Muscle of leg (tissue), 16 donors: ENCODE measurements at places on chromosomes 6 and 20. TPM values are rescaled to one million over a fixed set of nuclear protein-coding genes. Genes with fewer than 3 reads are reported as not detected.

GRCh38 chr20:18705490-18705889 is 108.1 kb upstream of the SCP2D1 start:
- no peak for DNase-seq

DNA sequence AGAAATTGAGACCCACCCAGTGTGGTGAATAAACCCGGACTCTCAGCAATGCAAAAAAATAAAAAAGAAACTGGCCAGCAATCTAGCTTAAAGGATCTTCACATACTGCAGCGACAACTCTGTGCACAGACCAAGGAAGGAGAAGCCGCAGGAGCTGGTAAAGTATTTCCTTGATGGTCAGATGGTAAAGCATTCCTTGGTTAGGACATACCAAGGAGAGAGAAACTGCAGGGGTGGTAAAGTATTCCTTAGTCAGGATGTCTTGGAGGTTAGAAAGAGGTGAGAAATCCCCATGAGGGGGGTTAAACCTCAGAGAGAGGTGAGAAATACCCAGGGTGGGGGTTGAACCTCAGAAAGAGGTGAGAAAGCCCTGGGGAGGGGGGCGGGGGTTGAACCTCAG is 86.8 kb downstream of the PLG start:
- no peak for DNase-seq

- peak; percentile 20 for DNase-seq
Observed at GRCh38 chr20:56831795-56832194, 202.7 kb downstream of the TFAP2C start.

DNA sequence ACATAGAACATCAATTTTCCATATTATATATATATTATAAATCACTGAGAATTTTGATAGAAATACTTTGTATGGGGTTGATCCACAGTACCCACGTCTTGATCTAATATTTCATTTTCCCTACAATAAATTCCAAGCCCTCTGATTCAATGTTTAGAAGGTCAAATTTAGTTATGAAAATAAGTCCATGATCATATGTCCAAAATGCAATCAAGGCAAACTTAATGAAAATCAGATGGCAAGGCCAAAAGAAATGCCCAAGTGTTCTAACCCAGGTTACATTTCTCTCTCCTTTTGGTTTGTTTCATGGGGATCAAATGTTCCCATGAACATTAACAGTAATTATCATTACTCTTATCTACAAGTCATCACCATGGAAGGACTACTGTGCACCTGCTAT is 203.8 kb downstream of the KIF16B start:
- no peak for DNase-seq

- DNase-seq: peak; percentile 21
Observed at GRCh38 chr6:41298785-41299502, 12.5 kb upstream of the TREM1 start.

GRCh38 chr6:39357998-39358686 is 35.6 kb upstream of the KCNK16 start:
- DNase-seq: peak; percentile 91

DNA sequence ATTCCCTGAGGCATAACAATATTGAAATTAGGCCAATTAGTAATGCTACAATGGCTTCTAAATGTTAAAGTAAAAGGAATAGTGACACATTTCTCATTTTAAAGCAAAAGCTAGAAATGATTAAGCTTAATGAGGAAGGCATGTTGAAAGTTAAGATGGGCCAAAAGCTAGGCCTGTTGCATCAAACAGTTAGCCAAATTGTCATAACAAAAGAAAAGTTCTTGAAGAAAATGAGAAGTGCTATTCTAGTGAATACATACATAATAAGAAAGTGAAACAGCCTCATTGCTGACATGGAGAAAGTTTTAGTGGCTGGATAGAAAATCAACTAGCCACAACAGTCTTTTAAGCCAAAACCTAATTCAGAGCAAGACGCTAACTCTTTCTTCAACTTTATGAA is 12.9 kb downstream of the OR2A4 start:
- peak; percentile 10 for DNase-seq

DNA sequence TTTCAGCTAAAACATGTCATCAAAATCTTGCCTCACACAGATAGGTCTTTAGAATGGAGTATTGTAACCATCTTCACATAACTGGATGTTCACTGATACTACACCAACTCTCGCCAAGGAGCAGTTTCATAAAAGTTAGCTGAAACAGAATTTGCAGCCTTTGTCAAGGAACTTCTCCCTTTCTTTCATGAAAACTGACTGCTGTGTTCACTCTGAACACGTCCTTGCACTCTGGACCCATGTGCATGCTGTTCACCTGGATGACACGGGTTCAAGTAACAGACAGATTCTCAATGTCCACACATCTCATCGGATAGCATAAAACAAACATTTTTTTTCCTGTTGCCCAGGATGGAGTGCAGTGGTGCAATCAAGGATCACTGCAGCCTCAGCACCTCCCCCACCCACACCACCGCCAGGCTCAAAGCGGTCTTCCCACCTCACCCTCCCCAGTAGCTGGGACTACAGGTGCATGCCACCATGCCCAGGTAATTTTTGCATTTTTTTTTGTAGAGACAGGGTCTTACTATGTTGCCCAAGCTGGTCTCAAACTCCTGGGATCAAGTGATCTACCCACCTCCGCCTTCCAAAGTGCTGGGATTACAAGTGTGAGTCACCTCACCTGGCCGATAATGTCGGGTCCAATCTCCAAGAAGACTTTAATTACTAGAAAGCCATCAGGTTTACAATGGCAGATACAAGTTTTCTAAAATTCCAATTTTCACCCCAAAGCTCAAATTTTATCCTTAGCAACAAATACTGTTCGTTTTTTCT is 9.4 kb downstream of the DIDO1 start:
- DNase-seq: no peak

DNA sequence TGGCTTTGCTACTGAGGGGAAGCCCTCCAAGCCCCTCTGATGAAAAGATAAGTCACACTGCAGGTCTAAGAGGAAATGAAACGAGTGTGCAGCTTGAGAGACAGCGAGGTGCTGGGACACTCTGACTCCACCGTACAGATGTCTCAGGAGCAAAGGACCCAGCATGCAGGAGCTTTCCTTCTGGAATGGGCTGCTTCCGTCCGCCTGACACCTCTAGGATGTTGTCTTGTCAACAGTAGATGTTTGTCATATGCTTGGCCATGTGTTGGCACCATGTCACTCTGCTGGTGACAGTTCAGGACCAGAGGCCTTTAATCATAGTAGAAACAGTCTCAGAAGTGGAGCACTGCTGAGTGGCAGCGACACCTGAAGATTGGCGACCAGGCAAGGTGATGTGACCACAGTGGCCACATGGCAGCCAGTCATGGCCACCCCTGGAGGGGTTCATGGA is 46.7 kb downstream of the SLC24A3 start:
- peak; percentile 22 for DNase-seq

- no peak for DNase-seq
Observed at GRCh38 chr20:13284830-13285229, 63.8 kb downstream of the ISM1 start.

GRCh38 chr6:140319209-140319608 is 944.8 kb upstream of the CITED2 start:
- DNase-seq: peak; percentile 57

DNA sequence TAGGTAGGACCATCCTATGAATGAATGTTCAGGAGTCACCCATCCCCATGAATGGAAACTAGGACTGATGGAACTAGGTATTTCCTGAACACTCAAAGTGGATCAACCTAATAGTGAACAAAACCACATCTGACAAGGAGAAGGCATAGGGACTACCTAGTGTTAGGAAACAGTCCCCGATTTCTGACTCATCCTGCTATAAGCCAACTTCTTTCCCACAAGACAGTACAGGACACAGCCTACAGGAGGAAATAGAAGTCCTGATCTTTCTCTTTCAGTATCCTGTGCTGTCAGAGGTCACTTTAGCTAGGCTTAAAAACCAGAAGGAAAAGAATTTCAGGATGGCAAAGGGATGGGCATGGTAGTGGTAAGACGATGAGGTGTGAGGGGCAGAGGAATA is 19.5 kb upstream of the GMDS start:
- no peak for DNase-seq

GRCh38 chr20:4159765-4160490 is 144.6 kb upstream of the RNF24 start:
- no peak for DNase-seq

- DNase-seq: no peak
Observed at GRCh38 chr6:144655376-144655775, 370.2 kb downstream of the UTRN start.

- DNase-seq: no peak
Observed at GRCh38 chr20:47278907-47279348, 77.6 kb downstream of the ZMYND8 start.

DNA sequence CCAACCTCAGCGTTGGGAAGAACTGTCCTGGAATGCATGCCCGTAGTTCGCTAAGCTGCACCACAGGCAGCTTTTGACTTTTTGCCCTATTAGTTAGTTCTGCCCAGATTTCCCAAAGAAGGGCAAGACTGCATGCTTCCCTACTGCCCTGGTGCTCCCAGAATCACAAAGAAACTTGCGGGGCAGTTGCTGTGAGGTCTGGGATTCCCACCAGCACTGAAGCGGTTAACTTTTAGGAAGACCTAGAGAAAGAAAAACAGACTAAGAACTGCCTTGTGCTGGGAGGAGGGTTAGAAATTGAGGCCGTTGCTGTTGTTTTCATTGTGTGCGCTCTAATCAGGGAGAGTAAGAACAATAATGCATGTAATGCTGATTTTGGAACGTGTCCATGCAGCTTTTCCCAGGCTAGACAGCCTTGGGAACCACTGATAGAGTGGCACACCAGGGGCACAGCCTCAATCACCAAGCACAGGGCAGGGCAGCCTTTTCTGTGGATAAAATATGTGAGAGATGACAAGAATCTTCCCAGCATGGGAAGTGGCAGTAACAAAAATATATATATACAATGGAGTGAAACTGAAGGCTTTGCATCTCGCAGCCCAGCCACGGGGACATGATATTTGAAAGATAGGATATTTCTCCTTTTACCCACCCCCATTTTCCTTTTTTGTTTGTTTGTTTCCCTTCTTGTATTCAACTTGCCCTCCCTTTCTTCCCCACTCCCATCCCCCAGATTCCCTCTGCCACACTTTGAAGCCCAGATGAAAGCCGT is 137.7 kb upstream of the HEY2 start:
- peak; percentile 76 for DNase-seq

DNA sequence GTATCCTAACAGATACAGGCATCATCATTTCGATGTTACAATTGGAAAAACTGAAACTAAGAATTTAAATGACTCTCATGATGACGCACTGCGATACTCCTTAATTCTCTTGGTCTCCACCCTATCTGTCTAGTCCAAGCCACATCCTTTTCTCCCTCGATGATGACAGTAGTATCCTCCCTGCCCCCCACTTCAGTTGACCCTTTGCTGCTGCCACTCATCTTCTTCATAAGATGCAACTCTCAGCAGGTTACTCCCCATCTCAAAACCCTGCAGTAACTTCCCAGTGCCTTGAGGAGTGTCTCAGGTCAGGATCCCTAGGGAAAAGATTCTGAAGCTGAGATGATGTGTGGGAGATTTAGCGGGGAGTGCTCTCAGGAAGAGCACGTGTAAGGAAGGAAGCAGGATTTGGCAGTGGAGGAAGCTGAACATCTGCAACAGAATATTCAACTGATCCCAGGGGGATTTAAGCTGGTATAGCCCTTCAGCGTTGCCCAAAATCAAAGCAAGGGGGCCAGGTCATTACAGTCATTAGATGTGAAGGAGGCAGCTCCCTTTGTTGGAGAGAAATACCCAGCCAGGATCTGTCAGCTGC is 16.1 kb downstream of the JPH2 start:
- no peak for DNase-seq

GRCh38 chr20:32316667-32317066 is 39.2 kb downstream of the KIF3B start:
- no peak for DNase-seq

- no peak for DNase-seq
Observed at GRCh38 chr20:48620154-48620506, 207.7 kb downstream of the PREX1 start.

DNA sequence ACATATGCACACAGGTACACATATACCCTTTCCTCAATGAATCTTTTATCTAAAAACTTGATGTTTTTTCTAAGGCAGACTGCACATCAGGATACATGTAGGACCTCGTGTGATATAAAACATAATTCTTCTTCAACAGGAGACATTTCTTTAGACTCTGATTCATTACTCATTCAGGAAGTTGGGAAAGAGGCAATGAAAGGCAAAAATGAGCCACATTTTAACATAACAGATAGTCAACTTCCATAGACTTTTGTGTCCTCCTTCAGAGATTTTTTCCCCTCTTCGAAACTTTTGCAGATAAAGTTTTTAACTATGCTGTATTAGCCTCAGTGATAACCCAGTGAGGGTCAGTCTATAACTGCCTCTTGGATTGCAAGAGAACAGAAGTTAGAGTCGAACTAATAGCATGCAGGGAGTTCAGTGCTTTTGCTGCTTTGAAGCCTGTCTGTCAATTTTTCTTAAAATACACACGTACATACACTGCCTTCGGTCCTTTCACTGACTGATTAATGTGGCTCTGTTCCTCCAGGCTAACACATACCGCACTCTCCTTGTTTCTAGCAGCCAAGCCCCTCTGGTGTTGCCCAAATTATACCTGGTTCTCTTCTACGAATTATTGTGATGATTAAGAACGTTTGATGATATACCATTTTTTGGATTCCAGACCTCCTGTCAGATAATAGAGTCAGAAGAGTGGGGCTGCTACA is 562.5 kb upstream of the MAP3K7 start:
- no peak for DNase-seq

- peak; percentile 55 for DNase-seq
Observed at GRCh38 chr6:33144373-33144772, 47.9 kb downstream of the COL11A2 start.

DNA sequence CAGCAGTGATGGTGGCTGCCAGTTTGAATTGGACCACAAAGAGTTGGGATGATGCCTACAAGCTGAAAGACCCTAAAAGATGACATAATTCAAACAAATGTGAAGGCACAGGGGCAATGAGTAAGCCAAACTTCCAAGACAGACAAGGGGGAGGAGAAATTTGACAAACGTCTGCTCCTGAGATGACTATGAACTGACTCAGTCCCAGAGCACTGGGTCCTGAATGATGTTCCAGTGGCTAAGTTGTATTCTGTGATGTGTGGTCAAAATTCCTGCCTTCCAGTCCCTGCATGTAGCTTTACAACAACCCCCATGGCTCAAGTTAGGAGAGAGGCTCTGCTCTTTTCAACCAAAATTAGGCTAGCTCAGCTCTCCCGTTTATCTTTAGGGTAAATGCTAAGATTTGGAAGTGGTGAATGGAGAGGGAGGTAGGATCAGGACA is 86.1 kb upstream of the SIRPA start:
- no peak for DNase-seq

GRCh38 chr20:60486315-60486714 is 528.1 kb downstream of the CDH26 start:
- DNase-seq: no peak

- DNase-seq: peak; percentile 71
Observed at GRCh38 chr20:58213121-58213520, 15.3 kb downstream of the ANKRD60 start.

GRCh38 chr20:61629602-61630390 is 377.7 kb downstream of the CDH4 start:
- peak; percentile 46 for DNase-seq

Gene CHRNA4
- total RNA-seq: 0.71 TPM

Gene NRSN1
- total RNA-seq: not detected

Gene KHDC1
- 2.3 TPM for total RNA-seq

Gene BMP2
- 1.9 TPM for total RNA-seq

Gene SIRPD
- not detected for total RNA-seq

Gene HSPA1L
- total RNA-seq: 2.3 TPM

Gene TREML1
- total RNA-seq: 0.18 TPM

Gene SPINT4
- not detected for total RNA-seq

Gene CST4
- not detected for total RNA-seq

Gene HLA-DRB1
- total RNA-seq: 16.8 TPM

Gene PNLDC1
- total RNA-seq: 0.22 TPM

Gene PKHD1
- 11.1 TPM for total RNA-seq

Gene NMBR
- 0.09 TPM for total RNA-seq

Gene FOXS1
- total RNA-seq: 6.0 TPM
